ENCODE measurements at places on chromosomes 11 and 22.
A peak's percentile ranks its signal among the peaks of the same experiment; 100 is the strongest.

- DNase-seq: no peak
- H3K4me1 ChIP-seq: peaks cover 37% of the 10 kb centered on the region
These were observed 11.3 kb upstream of the CCDC86 start for GRCh38 chr11:60830478-60831142.

DNA sequence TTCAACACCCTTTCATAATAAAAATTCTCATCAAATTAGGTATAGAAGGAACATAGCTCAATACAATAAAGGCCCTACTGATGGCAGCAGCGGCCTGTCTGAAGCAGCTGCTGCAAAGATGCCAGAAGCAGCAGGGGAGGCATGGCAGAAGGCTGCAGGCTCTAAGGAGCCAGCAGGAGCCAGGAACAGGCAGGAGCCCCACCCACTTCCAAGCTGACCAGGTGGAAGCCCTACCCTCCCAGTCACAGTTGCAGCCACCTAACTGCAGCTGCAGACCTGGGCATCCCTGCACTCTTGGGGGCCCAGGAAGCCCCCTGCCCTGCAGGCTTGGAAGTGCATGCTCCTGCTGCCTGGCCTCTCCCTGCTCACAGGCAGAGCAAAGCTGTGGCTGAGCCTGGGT lies 18.2 kb upstream of the OR6A2 start:
- no peak overlapping the region for H3K4me3 ChIP-seq
- peaks cover 2% of the 10 kb centered on the region for H3K27me3 ChIP-seq
- H3K27ac ChIP-seq: no peak overlapping the region
- H3K4me1 ChIP-seq: no peaks in the 10 kb centered on the region
- no peak for DNase-seq

DNA sequence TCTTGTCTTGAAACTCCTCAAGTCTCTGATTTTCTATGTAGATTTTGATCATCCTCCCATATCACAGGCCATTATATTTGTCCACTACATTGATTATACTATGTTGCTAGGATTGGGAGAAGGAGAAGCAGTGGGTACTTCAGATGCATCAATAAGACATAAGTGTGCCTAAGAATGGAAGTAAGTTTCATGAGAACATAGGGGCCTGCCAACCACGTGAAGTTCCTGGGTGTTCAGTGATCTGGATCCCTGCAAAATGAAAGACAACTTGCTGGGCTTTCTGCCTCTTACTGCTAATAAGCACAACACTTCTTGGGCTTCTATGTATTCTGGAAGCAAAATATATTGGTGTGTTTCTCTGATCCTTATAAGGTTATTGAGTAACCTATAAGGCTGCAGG lies 17.8 kb downstream of the SERPINH1 start:
- H3K27me3 ChIP-seq: peaks cover 37% of the 10 kb centered on the region
- no peak overlapping the region for H3K27ac ChIP-seq
- DNase-seq: no peak
- H3K4me3 ChIP-seq: no peak overlapping the region
- peaks cover 9% of the 10 kb centered on the region for H3K4me1 ChIP-seq

DNA sequence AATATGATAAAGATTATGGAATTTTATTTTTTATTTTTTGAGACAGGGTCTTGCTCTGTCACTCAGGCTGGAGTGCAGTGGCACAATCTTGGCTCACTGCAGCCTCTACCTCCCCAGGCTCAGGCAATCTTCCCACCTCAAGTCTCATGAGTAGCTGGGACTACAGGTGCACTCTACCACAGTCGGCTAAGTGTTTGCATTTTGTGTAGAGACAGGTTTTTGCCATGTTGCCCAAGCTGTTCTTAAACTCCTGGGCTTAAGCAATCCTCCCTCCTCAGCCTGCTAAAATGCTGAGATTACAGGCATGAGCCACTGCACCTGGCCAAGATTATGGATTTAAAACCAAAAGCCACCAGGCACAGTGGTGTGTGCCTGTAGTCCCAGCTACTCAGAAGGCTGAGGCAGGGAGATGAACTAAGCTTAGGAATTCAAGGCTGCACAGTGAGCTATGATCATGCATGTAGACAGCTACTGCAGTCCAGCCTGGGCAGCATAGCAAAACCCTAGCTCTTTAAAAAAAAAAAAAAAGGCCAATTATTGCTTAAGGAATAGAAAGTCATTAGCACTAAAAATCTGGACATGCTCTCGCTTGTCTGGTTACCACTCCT lies 20.2 kb upstream of the CCND1 start:
- peaks cover 14% of the 10 kb centered on the region for H3K27me3 ChIP-seq
- DNase-seq: no peak

DNA sequence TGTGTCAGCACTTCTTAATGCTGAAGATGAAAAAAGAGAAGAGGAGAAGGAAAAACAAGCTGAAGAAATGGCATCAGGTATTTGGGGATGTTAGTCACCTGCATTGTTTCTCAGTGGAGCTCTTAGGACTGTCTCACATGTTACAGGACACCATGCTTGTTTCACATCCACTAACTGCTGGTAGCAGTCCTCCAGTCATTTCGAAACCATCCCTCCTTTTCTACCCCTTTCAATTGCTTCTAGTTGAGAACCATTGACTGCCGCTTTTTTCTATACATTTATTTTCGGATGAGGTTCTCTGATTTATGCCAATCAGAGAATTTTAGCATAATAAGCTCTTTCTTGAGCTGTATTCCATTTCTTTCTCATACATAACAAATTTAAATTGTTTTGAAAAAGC lies 21.5 kb downstream of the BIRC2 start:
- H3K27ac ChIP-seq: peak overlapping the region; percentile 0
- no peak for DNase-seq
- no peak overlapping the region for H3K4me3 ChIP-seq

DNA sequence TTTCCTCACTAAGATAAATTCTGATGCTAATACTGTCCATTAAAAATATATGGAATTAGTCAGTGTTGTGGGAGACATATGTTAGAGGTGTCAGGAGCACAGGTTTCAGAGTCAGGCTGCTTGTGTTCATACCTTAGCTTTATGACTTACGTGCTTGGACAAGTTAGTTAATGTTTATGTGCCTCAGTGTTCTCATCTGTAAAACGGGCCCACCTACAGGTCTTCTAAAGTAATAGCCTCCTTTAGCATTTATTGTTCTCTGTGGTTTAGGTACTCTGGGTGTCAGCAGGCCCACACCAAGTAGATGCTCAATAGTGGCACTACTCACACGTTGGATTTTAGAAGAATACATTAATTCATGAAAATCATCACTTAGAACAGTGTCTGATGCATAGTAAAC lies 308.7 kb upstream of the ZC3H12C start:
- no peak for DNase-seq
- no peaks in the 10 kb centered on the region for H3K27me3 ChIP-seq
- H3K27ac ChIP-seq: no peak overlapping the region
- H3K4me3 ChIP-seq: no peak overlapping the region

DNA sequence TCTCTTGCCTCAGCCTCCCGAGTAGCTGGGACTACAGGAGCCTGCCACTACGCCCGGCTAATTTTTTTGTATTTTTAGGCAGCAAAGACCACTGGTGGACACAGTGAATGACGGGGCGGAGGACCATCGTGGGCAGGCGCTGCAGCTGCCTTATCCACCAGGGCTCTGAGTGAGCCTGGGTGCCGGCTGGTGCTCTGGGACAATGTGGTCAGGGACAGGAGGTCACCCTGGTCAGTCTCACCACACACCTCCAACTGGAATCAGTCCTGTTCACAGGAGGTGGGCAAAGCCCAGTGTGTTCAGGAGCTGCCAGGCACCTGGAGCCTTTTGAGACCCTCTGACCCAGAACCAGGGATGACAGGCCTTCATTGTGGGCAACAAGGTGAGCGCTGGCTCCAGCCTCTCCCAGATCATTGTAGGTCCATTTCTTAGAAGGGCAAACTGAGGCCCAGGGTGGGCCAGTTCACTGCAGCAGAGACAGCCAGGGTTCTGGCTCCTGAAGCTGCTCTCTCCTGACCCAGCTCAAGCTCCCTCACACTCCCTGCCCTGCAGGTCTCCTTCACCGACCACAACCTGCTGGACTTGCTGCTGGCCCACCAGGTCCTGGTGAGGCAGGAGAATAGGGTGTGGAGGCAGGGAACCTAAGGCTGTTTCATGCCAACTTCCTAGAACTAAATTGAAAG lies 15.7 kb upstream of the CABP2 start:
- H3K36me3 ChIP-seq: no peaks in the 10 kb centered on the region
- H3K27ac ChIP-seq: no peak overlapping the region
- no peaks in the 10 kb centered on the region for H3K27me3 ChIP-seq
- no peaks in the 10 kb centered on the region for H3K4me1 ChIP-seq
- H3K4me3 ChIP-seq: no peak overlapping the region
- no peak for DNase-seq

- H3K4me3 ChIP-seq: no peak overlapping the region
- no peak for DNase-seq
- peaks cover 86% of the 10 kb centered on the region for H3K36me3 ChIP-seq
- no peaks in the 10 kb centered on the region for H3K27me3 ChIP-seq
- peaks cover 14% of the 10 kb centered on the region for H3K4me1 ChIP-seq
- H3K27ac ChIP-seq: no peak overlapping the region
These were observed 7.1 kb downstream of the TMA7B start for GRCh38 chr22:39967103-39967829.

DNA sequence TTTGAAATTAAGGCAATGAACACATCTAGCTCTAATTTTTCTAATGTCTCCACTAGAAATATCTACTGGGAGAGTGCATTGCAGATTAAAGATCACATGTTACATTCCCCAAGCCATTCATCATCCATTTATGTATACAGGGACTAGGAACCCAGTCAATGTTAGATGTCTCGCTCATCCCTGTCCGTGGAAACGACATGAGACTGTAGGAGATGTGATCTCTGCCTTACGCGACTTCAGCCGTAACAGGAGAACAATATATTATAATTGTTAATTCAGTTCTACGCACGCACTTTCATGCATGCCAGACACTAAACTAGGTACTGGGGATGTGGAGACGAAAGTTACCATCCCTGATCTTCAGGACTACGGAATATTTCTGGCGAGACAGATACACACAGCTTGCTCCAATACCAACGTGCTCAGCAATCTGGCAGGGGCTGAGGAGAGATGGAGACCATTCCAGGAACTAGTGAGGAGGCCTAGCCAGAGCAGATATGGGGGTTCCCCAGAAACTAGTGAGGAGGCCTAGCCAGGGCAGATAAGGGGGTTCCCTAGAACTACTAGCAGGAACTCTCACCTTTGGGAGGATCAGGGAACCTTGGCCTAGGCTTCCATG lies 706 bp downstream of the DCPS start:
- H3K4me3 ChIP-seq: peak overlapping the region; percentile 99
- peaks cover 27% of the 10 kb centered on the region for H3K4me1 ChIP-seq
- H3K27me3 ChIP-seq: no peaks in the 10 kb centered on the region

DNA sequence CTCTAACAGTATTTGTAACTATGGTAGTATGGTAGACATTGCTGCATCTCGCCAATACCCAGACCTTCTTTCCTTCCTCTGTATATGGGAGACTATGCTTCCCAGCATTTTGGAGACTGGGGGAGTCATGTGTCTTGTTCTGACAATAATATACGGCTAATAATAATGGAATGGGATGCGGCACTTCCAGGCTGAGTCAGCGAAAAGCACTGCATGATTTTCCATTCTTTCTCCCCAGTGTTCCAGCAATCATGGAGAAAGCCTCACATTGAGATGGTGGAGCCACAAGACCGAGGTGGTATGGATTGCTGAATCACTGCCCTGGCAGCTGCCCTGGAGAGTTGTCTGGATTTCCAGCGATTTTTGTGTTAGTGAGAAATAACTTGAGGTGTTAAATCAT lies 77.1 kb upstream of the FIBIN start:
- no peak for DNase-seq
- H3K4me3 ChIP-seq: no peak overlapping the region
- H3K27me3 ChIP-seq: no peaks in the 10 kb centered on the region
- H3K27ac ChIP-seq: no peak overlapping the region

DNA sequence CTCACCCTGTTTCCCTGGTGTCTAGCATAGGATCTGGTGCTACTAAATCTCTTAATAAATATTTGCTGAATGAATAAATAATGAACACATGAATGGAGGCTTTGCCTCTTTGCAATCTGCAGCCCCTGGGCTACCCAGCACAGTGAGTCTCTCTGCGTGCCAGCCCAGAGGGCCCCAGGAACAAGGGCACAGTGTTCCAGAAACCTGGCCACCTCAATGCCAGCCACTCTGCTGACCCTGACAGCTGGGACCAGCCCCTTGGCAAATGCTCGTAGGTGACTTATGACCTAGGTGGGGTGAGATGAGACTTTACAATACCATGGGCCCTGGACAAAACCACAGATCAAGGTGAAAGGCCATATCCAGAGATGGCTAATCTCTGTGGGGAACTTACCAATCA lies 31.6 kb downstream of the UQCR10 start:
- no peaks in the 10 kb centered on the region for H3K27me3 ChIP-seq
- no peak for DNase-seq
- peaks cover 52% of the 10 kb centered on the region for H3K36me3 ChIP-seq
- no peak overlapping the region for H3K27ac ChIP-seq
- peaks cover 15% of the 10 kb centered on the region for H3K4me1 ChIP-seq
- H3K4me3 ChIP-seq: no peak overlapping the region

DNA sequence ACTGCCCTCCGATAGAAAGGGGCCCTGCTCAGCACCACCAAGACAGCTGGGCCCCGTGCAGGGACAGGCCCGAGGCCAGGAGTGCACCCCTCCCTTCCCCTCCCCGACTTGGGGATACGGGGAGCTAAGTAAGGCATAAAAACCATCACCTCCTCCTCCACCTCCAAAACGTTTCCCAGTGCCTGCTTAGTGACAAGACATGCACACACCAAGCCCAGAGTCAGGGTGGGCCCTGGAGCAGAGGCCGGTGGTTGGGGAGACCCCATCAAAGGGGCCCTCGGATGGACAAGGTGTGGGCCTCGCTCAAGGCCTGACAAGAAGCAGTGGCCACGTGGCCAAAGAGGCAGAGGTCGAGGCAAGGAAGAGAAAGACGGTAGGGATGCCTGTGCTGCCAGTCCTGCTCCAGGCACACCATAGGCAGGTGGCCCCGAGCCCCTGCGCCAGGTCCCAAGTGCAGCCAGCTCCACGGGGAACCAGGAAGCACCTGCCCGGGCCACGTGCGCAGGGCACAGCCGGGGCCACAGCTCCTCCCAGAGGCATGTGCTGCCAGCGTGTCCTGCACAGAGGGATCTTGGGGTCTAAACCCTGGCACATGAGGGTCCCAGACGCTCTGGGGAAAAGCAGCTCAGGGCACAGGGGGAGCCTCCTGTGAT lies 53.0 kb downstream of the BRD1 start:
- no peaks in the 10 kb centered on the region for H3K27me3 ChIP-seq
- peaks cover 42% of the 10 kb centered on the region for H3K36me3 ChIP-seq
- H3K27ac ChIP-seq: no peak overlapping the region
- H3K4me3 ChIP-seq: no peak overlapping the region
- H3K4me1 ChIP-seq: peaks cover 4% of the 10 kb centered on the region

All from activated T-helper 2 cell treated with anti-CD3 and anti-CD28 coated beads, Interferon-gamma antibody, Interleukin-2, Interleukin-4, amounts not matched to agents 10 μg/mL and 5 μg/mL and 100 μg/mL, durations not matched to agents 14 hours and 24 hours and 36 hours (primary cell).